NCI-H187 (cell line): ENCODE measurements at places on chromosomes 1 and 21.

DNA sequence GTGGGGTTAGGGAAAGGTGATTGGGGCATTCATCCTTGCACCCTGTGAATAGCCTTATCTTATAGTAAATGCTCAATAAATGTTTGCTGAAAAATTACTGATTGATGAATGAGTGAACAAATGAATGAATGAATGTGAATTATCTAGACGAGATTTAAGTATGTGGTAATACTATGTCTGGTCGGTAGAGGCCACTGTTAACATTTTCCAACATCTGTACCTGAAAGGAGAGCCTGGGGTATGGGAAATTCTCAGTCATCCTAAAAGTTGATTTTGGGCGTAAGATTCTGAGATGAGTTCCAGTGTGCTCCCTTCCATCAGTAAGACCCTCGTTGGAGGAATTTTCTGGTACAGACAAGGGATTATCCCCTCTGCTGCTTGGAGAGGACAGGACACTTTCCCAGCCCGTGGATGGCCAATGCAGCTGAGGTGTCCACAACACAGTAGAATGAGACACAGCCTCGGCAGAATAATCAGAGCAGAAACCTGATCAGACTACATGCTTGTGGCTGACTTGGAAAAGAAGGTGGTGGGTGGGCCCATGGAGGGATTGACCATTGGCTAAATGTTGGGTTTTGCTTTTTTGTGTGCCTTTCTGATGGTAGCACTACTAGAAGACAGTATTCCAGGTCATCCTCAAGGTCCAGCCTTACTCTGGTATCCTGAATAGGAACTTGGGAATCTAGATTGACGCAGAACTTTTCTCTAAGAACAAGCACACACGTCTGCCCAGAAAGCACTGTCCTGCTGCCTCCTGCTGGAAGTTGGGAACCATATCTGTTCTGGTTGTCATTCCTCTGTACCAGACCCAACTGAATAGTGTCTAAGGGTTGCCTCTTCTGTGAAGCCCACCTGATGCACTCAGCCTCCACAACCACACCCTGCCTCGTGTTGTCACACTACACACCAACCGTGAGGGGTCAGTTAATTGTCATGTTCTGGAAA is 262.0 kb downstream of the TNR start:
- peak; percentile 24 for DNase-seq

GRCh38 chr1:33130297-33130696 is 49.3 kb downstream of the AZIN2 start:
- no peak for DNase-seq

DNA sequence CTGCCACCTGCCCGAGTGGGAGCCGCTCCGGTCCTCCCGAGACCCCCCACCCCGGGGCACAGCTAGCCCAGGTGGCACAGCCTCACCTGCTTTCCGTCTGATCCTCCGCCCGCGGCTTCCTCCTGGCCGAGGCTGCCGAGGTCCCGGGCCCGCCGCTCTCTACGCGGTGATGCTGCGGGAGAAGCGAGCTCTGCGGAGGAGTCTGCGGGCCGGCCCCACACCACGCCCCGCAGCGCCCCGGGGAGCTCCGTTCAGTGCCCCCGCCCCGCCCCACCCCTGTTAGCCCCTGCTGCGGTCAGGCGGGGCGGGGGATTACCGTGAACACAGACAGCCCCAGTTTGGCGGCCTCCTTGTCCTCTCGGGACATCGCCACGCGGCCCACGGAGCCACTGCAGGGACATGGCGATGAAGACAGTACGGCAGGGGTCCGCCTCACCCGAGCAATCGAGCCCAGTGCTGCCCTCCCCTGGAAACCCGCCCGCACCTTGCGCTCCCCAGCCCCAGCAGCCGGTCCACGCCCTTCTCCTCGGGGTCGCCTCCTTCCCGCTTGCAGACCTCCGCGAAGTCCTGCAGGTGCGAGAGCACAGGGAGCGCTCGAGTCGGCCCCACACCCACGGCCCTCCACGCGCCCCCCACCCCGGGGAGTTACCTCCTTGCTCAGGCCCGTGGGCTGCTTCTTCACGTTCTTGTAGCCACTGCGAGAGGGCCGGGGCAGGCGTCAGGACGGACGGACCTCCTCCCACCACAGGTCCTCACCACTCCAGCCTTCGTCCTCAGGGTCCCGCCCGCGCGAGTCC is 933 bp downstream of the C1orf35 start:
- no peak for DNase-seq

DNA sequence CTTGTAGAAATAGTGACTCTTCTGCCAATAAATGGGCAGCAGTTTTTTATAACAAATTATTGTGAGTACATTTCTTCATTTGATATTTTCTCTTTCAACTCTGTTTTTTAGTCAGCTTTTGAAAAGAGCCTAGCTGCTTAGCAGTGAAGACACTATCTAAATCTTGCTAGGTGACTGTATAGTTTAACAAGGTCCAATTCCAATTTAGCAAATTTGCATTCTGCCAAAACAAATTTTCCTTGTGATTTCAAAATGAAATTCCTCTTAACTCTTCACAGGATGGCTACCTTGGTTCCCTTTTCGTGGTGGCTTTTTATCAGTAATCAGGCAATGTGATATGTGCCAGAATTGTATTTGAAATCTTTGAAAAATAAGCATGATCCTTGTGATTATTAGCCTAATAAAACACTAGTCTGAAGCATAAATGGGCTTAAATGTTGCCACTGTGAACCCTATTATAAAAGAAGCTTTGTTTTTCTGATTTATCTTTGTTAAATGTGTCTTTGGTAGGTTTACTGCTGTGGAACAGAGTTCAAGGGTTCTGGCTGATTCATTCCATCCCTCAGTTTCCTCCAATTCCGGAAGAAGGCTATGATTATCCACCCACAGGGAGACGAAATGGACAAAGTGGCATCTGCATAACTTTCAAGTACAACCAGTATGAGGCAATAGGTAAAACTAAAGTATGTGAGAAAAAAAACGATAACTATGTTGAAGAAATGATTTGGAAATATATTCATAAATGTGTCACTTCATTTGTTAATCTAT is 12.2 kb downstream of the DNASE2B start:
- DNase-seq = no peak

- DNase-seq = no peak
Measured at GRCh38 chr21:42037943-42038342, 27.8 kb upstream of the ZBTB21 start.

- DNase-seq = no peak
Measured at GRCh38 chr1:24157918-24158481, 15.1 kb upstream of the IL22RA1 start.

DNA sequence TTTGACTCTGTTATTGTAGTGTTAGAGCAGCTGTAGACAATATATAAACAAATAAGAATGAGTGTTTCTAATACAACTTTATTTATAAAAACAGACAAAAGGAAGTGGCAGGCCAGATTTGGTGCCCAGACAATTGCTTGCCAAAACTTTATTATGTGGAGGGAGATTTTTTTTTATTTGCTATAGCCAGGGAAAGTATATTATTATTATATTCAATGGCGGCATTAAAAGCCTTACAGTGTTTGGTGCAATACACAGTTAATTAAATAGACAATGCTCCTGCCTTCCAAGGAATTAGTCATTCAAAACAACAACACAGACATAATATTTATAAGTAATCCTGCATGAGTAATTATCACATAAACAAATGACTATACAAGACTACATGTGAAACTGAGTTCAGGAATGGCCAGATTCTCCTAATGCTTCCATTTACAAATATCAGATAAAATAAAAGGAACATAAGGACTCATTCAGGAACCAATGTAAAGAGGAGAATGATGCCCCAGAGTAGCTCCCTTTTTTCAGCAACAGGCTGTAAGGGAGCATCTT is 10.6 kb upstream of the RC3H1 start:
- no peak for DNase-seq

DNA sequence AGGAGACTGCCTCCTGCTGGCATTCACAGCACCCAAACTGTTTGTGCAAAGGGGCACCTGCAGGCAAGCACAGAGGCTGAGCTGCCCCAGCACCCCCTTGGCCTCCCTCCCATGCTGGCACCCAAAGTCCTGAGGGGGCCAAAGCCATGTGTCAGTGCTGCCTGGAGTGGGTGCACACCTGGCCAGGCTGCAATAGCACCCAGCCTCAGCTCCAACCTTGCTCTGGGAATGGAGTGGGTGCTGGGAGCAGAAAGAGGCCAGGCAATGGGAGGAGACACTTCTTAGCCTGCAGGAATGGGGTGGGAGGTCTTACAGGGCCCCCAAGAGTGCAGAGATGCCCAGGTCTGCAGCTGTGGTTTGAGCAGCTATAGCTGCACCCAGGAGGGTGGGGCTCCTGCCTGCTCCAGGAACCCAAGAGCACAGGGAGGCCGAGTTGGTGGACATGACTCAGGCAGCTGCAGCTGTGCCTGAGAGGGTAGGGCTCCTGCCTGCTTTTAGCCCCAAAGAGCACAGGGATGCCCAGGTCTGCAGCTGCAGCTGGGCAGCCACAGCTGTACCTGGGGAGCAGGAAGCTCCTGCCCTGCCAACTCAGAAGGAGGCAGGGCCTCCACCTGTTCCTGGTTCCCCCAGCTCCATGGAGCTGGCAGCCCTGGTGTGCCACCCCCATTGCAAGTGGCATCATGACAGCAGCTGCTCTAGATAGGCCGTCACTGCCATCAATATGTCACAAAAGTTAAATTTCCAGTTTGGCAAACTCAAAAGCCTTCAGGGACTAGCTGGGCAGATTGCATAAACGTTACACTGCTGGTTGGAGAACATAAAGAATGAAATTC is 5.3 kb upstream of the CHD1L start:
- DNase-seq = no peak

DNA sequence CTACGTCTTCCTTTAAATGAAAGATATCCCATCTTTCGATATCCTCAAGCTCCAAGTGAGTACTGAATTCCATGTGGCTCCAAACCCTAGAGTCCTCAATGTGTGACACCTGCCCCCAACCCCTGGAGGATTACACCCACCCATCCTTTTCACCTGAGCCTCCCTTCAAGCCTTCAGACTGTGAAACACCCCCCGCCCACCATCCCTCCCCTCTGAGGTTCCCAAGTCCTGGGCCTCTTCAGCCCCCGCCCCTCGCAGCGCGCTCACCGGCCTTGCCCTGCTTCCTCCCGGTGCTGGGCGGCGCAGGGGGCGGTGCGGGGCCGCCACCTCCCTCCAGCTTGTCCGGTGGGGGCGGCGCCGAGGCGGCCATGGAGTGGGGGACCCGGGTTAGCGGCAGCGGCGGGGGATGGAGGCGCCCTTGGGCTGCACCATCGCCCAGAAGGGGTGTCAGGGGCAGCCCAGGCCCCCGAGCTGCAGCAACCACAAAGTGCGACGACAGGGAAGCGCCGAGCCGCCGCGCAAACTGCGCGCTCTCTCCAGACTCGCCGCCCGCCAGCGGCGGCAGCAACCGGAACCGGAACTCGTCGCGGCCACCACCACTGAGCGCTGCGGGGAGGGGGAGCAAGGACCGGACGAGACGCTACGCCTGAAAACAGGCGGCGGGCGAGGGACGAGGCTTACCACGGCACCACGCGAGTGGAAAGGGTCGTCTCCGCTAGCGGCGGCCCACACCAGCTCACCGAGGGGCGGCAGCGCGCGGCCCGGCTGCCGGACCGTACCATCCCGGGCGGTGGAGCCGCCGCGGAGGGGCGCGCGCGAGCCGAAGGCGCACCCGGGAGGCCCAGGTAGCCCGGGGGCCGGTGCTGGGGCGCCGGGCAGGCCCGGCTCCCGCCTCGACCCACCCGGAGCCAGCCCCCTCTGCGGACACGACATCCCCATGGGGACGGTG is at the start of gene PYGO2:
PYGO2 (minus strand) TSS at position 576 of the 949 bp plus-strand sequence; CDS start at position 370, 206 bp downstream.
- DNase-seq = peak; percentile 93

DNA sequence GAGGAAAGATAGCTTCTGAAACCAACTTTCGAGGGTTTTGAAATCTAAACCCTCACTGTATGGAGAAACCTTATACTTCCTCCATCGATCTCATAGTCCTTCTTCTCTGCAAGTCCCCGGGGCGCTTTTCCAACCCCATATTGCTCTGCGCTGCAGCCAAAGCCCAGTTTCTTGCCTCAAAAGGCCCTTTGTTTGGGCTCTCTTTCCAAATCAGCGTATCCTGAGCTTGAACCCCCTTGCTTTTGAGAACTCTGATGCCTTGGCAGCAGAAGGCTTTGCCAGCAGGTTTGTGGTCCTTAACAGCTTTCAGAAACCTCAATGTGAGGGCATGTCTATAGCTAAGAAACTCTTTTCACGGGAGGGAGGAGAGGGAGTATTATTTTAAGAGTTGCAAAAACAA is 21.6 kb downstream of the PLPP3 start:
- DNase-seq = no peak

- DNase-seq = no peak
Measured at GRCh38 chr1:208737922-208738321, 493.7 kb upstream of the PLXNA2 start.

- no peak for DNase-seq
Measured at GRCh38 chr1:87044424-87044823, 130.0 kb downstream of the HS2ST1 start.

DNA sequence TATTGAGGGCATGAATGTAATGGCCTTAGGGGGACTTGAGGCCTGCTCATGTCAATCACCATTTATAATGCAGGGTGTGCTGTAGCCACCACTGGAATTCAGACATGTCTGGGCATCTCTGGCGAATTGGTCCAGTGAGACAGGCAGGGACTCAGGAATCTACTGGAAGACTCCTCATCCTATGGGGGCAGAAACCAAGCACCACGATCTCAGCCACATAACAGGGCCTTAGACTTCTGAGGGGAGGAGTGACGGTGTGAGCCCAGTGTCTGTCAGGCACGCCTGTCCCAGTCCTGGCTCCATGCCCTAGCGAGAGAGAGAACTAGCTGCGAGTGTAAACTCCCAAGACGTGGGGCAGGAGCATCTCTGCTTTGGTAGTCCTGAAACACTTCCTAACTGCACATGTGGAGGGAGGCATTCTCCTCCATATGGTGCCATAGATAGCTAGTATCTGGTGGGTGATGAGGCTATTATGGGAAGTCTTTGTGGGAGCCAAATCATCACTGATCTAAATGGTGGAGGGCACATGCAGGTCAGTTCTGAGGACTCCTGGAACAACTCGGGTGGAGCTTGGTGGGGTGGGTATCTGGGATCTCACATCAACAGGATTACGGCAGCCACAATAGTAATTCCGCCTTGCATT is 29.8 kb upstream of the KIAA0040 start:
- no peak for DNase-seq

GRCh38 chr1:6152181-6152580 is 27.9 kb downstream of the CHD5 start:
- DNase-seq = no peak

DNA sequence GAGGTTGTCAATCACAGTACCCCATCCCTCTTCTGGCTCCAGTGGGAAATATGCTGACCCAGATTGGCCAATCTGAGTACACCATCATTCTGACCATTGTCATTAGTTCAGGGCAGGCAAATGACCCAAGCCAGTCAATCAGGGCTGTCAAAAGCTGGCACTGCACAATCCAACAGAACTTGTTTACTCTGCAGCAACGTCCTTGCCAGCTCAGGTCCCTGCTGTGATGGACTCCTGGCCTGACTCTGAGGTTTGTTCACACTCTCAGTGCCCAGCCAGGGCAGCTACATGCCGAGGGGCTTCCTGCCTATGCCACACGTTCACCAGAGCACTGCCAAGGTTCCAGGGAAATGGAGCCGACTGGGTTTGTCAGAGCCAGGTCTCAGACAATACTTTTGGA is 14.7 kb upstream of the OVAAL start:
- DNase-seq = no peak

GRCh38 chr1:24015221-24016210 is 35.4 kb upstream of the SRSF10 start:
- no peak for DNase-seq
